ENCODE measurements at places on chromosomes 4 and X.

GRCh38 chrX:133923113-133923512 lies 62.3 kb downstream of the GPC3 start:
- no peak for DNase-seq

DNA sequence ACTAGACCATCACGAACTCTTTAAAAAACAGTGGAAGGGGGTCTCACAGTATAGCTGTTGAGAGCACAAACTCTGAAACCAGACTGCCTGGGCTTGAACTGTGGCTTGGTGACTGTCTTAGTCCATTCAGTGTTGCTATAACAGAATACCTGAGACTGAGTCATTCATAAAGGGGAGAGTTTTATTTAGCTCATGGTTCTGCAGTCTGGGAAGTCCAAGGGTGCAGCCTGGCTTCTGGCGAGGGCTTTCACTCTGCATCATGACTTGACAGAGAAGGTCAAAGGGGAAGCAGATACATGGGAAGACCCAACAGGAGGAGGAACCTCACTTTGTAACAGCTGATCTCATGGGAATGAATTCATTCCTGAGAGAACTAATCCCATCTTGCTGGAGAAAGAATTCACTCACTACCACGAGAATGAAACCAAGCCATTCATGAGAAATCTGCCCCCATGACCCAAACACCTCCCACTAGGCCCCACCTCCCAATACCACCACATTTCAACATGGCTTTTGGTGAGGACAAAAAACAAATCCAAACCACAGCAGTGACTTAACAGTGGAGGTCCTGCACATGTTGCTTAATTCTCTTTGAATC lies 116.7 kb upstream of the STOX2 start:
- DNase-seq: no peak

- DNase-seq: no peak
Observed at GRCh38 chr4:99529956-99530355, 19.1 kb downstream of the C4orf17 start.

GRCh38 chr4:154126276-154126675 lies 337.4 kb upstream of the SFRP2 start:
- DNase-seq: no peak

GRCh38 chr4:54102531-54103106 lies 2.7 kb downstream of the GSX2 start:
- no peak for DNase-seq

DNA sequence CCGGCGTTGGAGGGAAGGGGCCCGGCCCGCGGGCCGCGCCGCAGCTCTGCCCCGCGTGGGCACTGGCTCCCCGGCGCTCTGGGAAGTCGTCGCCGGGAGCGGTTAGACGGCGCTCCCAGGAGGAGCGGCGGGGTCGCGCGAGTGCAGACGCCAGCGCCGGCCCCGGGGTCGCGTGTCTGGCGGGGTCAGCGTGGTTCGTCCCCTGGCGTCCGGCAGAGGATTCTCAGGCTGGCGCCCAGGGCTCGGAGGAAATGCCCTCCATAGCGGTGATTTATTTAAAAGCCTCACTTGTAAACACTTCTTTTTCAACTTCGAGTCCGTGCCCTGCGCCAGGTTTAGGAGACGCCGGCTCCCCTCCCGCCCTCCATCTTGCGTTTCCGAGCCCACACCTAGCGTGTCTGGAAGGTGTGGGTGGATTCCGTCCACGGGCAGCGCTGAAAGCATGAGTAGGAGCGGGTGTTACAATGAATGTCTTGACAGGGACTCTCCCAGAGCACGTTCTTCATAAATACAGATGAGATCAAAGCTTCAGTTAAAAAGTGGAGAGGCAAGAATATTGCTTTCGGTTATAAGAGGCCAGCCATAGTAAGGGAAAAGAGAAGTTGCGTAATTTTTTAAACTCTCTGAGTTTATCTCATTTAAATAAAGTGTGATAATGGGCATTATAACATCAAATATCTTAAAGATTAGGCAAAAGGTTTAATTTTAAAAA lies 692 bp downstream of the FAM241A start:
- DNase-seq: peak; percentile 72

DNA sequence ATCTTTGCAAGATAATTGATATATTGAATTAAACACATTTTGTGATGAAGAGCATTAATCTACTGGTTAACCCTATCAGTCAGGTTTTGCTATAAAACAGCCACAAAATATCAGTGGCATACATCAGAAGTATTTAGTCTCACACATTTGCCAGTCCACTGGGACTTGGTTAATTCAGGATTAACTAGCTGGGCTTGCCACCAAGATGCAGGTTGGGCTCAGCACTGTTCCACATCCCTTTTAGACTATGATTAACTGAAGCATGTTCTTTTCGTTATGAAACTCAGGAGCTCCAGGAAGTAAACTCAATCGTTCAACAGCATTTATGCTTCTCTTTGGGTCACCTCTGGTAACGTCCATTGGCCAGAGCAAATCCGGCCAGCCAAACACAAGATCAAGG lies 538.1 kb upstream of the HS3ST1 start:
- DNase-seq: no peak

DNA sequence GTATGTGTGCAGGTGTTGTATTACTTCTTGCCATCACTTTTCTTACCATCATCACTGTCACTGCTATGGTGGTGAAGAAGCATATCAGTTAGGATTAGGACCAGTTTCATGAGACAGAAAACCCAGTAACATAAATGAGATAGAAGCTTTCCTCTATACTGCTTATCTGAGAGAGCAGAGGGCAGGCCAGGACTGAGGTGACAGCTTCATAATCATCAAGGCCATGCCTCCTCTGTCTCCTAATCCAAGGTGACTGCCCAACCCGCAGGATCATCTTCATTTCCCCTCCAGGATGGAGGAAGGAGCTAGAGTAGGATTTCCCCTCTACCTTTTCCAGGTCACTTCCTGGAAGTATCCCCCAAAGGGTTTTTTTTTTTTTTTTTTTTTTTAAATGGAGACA lies 35.4 kb downstream of the TMEM131L start:
- DNase-seq: no peak

DNA sequence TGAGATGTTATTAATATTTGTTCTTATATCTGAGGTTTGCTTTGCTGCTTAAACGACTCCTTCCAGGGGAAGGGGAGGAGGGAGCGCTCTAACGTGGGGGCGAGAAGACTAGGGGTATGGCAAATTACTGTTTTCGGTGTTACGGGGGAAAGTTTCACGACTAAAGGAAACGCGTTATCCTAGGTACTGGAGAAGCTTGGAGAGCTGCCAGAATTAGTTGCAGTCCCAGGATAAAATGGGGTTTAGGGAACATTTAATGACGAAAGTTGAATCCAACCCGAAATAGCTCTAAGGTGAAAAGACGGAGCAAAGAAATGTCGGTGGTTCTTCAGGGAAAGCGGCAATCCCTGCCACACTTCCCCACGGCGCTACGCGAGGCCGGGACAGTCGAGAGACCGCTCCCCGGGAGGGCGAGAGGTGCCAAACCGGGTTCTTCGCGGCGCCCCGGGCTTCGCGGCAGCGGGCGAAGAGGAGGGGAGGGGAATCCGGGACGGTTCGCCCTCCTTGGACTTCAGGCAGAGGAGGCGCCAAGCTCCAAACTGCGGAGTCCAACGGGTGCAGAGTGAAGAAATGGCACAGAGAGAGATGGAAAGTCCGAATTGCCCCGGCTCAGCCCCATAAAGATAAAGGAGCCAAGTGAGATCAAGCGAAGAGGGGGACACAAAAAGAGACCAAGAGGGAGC lies 724 bp downstream of the THOC2 start:
- no peak for DNase-seq

DNA sequence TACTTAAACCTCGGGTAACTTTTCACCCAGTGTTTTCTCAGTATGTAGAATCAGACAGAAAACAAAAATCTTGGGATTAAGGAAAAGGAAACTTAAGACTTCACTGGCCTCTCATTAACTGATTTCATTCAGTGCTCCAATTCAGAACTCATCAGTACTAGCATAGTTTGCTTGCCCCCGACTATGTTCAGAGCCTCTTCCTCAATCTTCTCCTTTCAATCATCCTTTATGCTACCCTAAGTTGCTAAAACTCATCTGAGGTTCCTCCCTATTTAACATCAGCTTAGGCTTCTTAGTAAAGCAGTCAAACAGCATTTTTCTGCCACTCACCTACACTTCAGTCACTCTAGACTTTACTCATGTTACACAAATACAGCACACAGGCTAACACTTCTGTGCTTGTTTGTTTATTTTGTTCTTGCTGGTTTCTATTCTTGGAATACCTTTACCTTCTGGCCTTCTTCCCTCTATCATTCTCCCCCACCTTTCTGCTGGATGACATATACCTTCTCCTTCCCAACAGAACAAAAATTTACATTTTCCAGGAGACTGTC lies 163.0 kb upstream of the TLL1 start:
- no peak for DNase-seq

- DNase-seq: no peak
Observed at GRCh38 chr4:163592212-163592611, 97.7 kb downstream of the TMA16 start.

GRCh38 chr4:6584865-6585264 lies 9.9 kb downstream of the MAN2B2 start:
- DNase-seq: no peak

- no peak for DNase-seq
Observed at GRCh38 chrX:118126286-118126685, 9.7 kb upstream of the KLHL13 start.

DNA sequence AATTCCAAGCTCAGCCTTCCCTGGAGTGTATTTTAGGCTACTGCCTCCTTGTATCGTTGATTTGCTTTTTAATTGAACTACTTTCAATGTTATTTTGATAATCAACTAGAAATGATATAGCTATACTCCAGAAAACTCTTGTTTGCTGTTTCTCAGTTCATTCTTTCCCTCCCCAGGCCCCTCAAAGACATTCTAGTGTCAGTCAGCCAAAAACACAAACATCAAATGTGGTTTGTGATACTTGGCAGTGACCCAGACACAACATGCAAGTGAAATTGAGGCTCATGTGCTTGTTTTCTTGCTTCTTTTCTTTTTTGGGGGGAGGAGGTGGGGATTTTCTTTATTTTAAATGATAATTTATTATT lies 7.6 kb downstream of the FAT4 start:
- no peak for DNase-seq

- DNase-seq: no peak
Observed at GRCh38 chr4:2931512-2932301, 31.5 kb downstream of the NOP14 start.
